Psoas muscle (tissue), 8 donors: ENCODE measurements at places on chromosomes 2 and 18. TPM values are rescaled to one million over a fixed set of nuclear protein-coding genes. Genes with fewer than 3 reads are reported as not detected.

DNA sequence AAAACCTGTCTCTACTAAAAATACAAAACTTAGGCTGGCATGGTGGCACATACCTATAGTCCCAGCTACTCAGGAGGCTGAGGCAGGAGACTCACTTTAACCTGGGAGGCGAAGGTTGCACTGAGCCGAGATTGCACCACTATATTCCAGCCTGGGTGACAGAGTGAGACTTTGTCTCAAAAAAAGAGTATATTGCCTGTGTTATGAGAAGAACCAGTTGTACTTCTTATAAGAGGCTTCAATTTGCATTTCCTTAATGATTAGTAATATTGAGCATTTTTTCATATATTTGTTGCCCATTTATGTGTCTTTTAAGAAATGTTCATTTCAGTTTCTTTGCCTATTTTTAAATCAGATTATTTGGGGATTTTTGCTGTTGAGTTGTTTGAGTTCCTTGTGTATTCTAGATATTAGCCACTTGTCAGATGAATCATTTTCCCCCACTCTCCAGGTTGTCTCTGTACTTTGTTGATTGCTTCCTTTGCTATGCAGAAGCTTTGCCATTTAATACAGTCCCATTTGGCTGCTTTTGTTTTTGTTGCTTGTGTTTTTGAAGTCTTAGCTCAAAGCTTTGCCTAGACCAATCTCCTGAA lies 75.8 kb upstream of the LRPPRC start:
- DNase-seq: no peak
- no peaks in the 10 kb centered on the region for H3K36me3 ChIP-seq
- no peak overlapping the region for H3K27ac ChIP-seq
- H3K4me1 ChIP-seq: peaks cover 14% of the 10 kb centered on the region
- H3K27me3 ChIP-seq: no peaks in the 10 kb centered on the region
- H3K4me3 ChIP-seq: no peak overlapping the region

DNA sequence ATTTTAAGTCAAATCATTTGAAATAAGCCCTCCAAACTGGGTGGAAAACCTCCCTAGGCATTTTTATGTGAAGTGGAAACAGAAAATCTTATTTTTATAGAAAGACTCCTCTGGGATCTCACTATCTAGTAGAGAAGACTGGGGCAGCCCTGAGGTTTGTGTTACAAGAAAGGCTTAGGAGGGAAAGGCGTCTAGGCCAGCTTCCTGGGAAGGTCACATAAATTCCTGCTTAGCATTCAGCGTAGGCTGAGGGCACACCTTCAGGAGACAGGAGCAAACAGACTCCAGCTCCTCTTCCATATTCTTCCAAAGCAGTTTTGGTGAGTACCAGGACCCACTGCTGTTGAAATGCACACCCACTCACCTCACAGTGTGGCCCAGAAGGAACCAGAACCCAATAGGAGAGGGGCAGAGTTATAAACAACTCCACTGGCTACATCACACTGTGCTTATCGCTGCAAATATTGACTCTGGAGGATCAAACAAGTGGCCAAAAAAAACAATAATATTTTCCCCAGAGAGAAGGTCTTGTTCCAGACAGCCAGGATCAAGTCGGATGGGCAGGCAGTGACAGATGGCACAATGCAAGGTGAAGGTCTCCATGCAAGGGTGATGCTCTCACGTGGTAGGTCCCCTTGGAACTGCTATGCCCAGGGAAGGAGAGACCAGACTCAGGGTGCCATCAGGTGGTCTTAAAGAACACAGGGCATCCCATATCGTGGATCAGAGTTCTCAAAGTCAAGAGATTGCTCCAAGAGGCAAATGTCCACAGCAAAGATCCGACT lies 17.7 kb upstream of the IGFBP2 start:
- no peaks in the 10 kb centered on the region for H3K4me1 ChIP-seq
- H3K27ac ChIP-seq: no peak overlapping the region
- no peak for DNase-seq
- no peak overlapping the region for H3K4me3 ChIP-seq
- H3K27me3 ChIP-seq: no peaks in the 10 kb centered on the region

GYPC gene
- polyA plus RNA-seq: 93.2 TPM

DNA sequence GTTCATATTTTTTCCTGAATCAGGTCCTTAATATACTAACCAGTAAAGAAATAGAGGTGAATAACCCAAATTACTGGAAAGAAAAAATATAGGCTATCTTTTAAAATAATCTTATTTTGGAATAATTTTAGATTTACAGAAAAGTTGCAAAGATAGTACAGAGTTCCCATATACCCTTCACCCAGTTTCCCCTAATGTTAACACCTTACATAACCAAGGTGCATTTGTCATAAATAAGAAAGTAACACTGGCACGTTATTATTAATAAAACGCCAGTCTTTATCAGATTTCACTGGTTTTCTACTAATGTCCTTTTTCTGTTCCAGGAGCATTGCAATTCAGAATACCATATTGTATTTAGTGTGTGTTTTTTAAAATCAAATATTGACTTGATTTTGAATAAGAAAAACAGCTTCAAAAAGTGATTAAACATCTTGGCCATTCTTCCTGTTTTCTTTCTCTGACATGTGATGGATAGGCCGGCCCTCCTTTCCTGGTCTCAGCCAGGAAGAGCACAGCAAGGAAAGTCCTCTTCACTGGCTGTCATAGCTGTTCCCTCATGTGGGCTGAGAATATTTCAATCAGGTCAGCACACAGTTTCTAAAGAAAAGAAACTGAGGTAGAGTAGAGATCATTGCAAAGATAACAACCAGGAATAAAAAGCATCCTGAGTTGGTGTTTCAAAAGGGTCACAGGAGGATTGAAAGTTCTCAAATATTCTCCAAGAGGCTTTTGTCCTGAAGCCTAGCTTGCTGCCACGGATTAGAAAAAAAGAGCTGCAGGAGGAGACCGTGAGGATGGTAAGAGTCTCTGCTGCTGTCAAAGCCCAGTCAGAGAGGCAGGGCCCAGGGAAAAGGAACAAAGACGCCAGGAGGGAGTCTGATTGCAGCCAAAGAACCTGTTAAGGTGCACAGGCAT lies 79.3 kb upstream of the ARL5A start:
- no peaks in the 10 kb centered on the region for H3K27me3 ChIP-seq
- H3K36me3 ChIP-seq: no peaks in the 10 kb centered on the region
- H3K4me3 ChIP-seq: no peak overlapping the region
- DNase-seq: no peak
- H3K27ac ChIP-seq: peak overlapping the region; percentile 74

- no peaks in the 10 kb centered on the region for H3K4me1 ChIP-seq
- DNase-seq: no peak
- H3K27ac ChIP-seq: no peak overlapping the region
- H3K4me3 ChIP-seq: no peak overlapping the region
- H3K27me3 ChIP-seq: no peaks in the 10 kb centered on the region
- no peaks in the 10 kb centered on the region for H3K36me3 ChIP-seq
Measured at GRCh38 chr18:10037181-10037580, 123.4 kb downstream of the VAPA start.

DNA sequence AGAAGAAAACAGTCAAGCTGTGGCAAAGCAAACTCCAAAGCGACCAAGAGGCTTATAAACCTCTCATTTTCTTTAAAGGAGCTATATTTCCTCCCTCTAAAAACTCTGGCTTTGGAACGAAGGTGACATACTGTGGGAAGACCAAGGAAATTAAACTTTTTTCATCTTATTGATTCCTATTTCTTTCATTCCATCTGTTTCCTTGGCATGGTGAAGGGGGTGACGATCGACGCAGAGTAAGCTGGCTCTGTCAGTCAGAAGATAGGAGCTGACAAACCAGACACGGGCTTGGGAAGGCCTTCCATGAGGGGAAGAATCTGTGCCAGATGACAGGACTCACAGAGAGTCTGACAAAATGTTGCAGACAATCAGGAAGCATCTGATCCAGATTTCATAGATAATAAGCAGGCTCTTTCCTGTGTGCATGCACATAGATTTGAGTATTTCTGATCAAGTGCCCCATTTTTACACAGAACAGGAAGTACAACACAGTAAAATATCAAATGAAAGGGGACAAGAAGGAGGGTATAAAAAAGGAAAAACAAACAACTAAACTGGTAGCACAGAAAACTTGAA lies 261.7 kb downstream of the SATB2 start:
- no peaks in the 10 kb centered on the region for H3K4me1 ChIP-seq
- no peaks in the 10 kb centered on the region for H3K27me3 ChIP-seq

MAL gene
- polyA plus RNA-seq: 0.95 TPM

DNA sequence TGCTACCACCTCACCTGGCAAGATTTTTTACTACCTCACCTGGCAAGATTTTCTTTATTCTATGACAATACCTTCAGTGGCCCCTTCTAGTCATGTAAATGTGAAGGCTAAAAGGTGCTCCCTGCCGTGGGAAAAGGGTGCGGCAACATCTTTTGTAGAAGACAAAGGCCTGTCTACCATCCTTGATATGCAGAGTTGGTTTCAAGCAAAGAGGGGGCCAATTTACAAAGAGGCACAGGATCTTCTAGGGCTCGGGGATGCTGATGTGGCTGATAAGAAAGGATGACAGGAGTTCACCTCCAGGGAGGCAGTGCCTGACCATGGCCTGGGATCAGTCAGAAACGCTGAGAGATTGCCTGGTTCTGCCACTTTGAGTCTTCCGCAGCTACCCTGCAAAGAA lies 165.4 kb upstream of the SLC1A4 start:
- DNase-seq: no peak
- H3K4me3 ChIP-seq: no peak overlapping the region
- no peaks in the 10 kb centered on the region for H3K36me3 ChIP-seq
- H3K27ac ChIP-seq: no peak overlapping the region

SPRED2 gene
- polyA plus RNA-seq: 7.9 TPM

DNA sequence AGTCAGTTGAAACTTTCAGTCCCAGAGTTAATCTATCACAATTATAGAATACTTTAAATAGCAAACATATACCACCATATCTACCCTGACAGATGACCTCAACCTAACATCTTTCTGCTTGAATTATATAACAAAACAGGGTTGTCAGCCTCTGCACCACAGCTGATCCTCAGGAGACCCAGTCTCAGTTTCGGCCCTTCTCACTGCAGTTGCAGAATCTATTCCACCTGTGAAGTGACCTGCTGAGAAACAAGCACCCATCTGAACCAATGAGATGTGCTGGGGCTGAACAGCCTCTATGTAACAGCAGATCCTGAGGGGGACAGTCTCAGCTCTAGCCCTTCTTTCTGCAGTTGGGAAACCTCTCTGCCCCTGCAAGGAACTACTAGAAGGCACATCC lies 567.6 kb downstream of the KCNJ3 start:
- DNase-seq: no peak
- no peaks in the 10 kb centered on the region for H3K4me1 ChIP-seq
- no peak overlapping the region for H3K27ac ChIP-seq
- H3K36me3 ChIP-seq: no peaks in the 10 kb centered on the region
- H3K4me3 ChIP-seq: no peak overlapping the region
- H3K27me3 ChIP-seq: no peaks in the 10 kb centered on the region

DNA sequence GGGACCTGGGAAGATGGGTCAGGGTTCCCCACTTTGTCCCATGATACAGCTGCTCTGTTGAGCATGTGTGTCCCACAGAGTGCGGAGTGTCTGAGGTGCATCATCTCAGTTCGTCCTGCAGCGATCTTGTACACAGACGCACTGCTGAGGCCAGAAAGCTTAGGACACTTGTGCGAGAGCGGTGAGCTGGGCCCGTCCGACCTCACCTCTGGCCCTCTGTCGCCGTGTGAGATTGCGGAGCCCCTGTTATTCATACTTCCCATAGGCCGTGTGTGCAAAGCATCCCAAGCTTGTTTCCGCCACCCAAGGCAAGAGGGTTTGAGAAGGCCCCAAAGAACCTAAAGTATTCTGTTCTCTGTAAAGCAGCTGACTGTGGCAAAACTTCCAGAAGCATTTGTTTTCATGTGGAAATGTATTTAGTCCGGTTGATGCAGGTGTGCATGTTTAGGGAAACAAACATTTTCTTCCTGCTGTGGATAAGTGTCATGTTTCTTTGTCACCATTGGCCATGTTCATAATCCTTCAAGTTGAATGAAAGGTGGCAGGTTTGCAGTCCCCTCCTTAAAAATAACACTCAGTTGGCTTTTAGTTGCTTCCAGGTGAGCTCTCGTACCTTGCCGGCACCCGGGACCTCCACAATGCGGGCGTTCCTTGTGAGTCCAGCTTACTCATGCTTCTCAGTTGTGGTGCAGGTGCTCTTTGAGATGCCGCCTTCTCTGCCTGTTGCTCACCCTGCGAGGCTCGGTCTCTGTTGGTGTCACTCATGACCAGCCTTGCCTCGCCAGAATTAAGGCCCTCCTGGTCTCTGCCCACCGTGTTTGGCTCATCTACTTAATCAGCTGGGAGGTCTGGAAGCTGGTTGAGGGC lies 5.3 kb downstream of the AGAP1 start:
- H3K36me3 ChIP-seq: no peaks in the 10 kb centered on the region
- H3K27ac ChIP-seq: no peak overlapping the region
- H3K4me1 ChIP-seq: peaks cover 38% of the 10 kb centered on the region
- H3K27me3 ChIP-seq: no peaks in the 10 kb centered on the region

GRCh38 chr2:190804182-190804795 lies 76.3 kb upstream of the GLS start:
- no peak for DNase-seq
- no peak overlapping the region for H3K4me3 ChIP-seq

CFAP53 gene
- polyA plus RNA-seq: 1.3 TPM

SCYGR4 gene
- polyA plus RNA-seq: not detected

TAF4B gene
- 2.5 TPM for polyA plus RNA-seq

- H3K27me3 ChIP-seq: no peaks in the 10 kb centered on the region
- no peaks in the 10 kb centered on the region for H3K36me3 ChIP-seq
- no peak overlapping the region for H3K4me3 ChIP-seq
- DNase-seq: no peak
Measured at GRCh38 chr2:16155766-16156165, 215.4 kb downstream of the MYCN start.

TCF7L1 gene
- polyA plus RNA-seq: 2.1 TPM

DNA sequence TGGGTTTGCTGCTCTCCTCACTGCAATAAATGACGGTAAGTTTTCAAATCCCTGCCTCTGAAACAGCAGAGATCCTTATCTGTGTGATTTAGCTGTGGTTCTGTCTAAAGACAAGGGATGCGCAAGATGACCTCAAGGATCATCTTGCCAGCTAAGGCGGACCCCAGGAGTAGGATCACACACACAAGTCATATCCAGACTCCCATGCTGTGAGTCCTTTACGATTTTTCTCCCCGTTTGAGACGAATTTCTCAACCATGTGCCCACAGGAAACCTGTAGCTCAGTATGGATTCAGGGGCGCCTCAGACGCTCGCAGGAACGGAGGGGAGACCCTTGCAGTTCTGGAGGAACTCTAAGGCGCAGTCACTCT lies 11.1 kb upstream of the DCTN1 start:
- H3K27ac ChIP-seq: peak overlapping the region; percentile 95
- H3K4me1 ChIP-seq: peaks cover 43% of the 10 kb centered on the region
- DNase-seq: no peak

- H3K36me3 ChIP-seq: no peaks in the 10 kb centered on the region
- DNase-seq: no peak
- H3K4me3 ChIP-seq: no peak overlapping the region
- H3K27ac ChIP-seq: no peak overlapping the region
- no peaks in the 10 kb centered on the region for H3K4me1 ChIP-seq
Measured at GRCh38 chr18:69032009-69032408, 234.1 kb downstream of the CCDC102B start.

E2F6 gene
- 56.4 TPM for polyA plus RNA-seq

C2orf66 gene
- polyA plus RNA-seq: not detected

IL1R2 gene
- polyA plus RNA-seq: 3.4 TPM

- no peaks in the 10 kb centered on the region for H3K27me3 ChIP-seq
- peak overlapping the region; percentile 97 for H3K27ac ChIP-seq
- peak overlapping the region; percentile 45 for H3K4me3 ChIP-seq
Measured at GRCh38 chr2:96251721-96252292, 14.0 kb downstream of the TMEM127 start.

- peak overlapping the region; percentile 63 for H3K27ac ChIP-seq
- no peaks in the 10 kb centered on the region for H3K36me3 ChIP-seq
- no peak overlapping the region for H3K4me3 ChIP-seq
Measured at GRCh38 chr2:45813003-45813941, 161.8 kb downstream of the PRKCE start.
